Naive thymus-derived CD8-positive, alpha-beta T cell (primary cell): ENCODE measurements at places on chromosomes 1 and 21.

GRCh38 chr1:112776688-112777087 lies 61.6 kb upstream of the PPM1J start:
- DNase-seq = no peak

DNA sequence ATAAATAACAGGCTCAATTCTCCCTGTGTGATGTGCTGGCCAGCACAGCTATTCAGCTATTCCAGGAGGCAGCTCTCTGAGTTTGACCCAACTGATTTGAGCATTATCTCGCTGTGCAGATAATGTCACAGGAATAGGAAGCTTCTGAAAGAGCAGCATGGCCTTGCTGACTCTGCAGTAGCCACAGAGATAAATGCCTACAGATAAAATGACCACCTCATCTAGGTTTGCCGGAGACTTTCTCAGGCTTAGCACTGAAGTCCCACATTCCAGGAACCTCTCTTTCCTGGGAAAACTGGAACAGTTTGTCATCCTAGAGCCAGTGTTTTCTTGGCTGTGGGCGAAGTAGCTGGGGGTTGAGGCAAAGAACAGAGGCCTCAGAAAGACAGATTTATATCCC lies 98.9 kb downstream of the MRPL39 start:
- no peak for DNase-seq

DNA sequence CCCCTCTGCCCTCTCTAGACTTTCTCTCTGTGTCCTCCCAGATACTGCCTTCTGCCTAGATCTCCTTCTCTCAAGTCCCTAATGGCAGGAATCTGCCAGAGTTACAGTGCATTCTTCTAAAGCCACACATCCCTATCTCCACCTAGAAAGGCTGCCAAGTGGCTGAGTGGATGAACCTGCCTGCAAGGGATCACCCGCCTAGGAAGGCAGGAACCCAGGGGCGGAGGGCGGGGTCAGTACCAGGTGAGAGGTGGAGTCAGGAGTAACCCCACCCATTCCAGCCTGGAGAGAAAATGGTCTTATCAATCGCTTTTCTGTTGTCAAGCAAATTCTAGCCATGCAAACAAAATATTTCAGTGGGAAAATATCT lies 60.8 kb downstream of the BCAR3 start:
- no peak for DNase-seq

GRCh38 chr1:180156201-180156600 lies 1.5 kb downstream of the QSOX1 start:
- no peak for DNase-seq

DNA sequence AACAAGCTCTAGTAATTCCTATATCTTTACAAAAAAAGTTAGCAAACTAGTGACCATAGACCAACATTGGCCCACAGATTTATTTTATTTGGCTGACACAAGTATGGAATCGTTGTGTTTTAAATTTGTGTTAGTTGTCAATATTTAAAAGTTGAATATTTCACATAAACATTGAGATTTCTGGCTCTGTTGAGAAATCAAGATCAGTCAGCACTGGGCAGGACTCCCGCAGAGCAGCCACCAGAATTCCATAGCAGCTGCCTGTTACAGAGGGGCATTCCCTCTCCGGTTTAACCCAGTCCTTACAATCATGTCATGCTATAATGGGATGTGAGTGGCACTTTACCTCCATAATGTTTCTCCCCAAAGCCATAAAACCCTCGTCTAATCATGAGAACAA lies 79.2 kb upstream of the NRIP1 start:
- DNase-seq = no peak

GRCh38 chr1:6638226-6638625 lies 13.6 kb downstream of the THAP3 start:
- no peak for DNase-seq

GRCh38 chr1:150186789-150187559 lies 37.3 kb downstream of the PLEKHO1 start:
- DNase-seq = no peak

DNA sequence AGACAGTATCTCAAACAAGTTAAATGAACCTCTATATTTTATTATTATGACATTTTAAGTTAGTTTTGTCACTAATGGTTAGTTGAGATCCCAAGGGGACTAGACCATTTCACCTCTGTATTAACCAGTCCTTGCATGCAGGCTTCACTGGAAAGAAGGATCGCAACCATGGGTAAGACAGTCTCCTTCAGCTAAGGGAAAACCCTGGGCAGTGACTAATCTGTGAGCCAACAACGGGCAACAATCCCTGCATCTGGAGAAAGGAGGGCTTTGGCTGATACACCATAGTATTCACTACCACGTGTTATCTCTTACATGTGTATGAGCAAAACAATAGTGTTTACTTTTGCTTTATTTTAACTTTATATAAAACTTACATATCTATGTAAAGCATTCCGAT lies 708.8 kb upstream of the CHRM3 start:
- DNase-seq = no peak
